ENCODE measurements at places on chromosomes 12 and 14.

GRCh38 chr12:118417942-118418341 is 41.6 kb downstream of the SUDS3 start:
- no peak for DNase-seq

DNA sequence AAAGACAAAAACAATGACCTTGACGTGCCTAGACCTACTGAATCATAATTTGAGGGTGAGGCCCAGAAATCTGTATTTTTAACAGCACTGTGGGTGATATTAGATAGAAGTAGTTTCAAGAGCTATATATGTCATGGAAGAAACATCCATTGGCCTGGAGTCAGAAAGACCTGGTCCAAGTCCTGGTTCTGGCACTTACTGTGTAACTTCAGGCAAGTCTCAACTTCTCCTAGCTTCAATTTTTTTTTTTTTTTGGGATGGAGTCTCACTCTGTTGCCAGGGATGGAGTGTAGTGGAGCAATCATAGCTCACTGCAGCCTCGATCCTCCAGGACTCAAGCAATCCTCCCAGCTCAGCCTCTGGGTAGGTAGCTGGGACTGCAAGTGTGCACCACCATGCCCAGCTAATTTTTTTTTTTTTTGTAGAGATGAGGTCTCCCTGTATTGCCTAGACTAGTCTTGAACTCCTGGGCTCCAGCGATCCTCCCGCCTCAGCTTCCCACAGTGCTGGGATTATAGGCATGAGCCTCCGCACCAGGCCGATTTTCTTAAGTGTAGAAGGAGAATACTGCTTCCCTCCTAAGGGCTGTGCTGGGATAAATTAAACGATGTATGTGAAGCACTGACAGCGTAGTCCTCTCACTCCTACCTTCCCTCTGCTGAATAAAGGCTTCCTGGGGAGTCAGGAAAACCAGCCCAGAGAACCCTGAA is 14.3 kb upstream of the GPX2 start:
- DNase-seq = no peak

DNA sequence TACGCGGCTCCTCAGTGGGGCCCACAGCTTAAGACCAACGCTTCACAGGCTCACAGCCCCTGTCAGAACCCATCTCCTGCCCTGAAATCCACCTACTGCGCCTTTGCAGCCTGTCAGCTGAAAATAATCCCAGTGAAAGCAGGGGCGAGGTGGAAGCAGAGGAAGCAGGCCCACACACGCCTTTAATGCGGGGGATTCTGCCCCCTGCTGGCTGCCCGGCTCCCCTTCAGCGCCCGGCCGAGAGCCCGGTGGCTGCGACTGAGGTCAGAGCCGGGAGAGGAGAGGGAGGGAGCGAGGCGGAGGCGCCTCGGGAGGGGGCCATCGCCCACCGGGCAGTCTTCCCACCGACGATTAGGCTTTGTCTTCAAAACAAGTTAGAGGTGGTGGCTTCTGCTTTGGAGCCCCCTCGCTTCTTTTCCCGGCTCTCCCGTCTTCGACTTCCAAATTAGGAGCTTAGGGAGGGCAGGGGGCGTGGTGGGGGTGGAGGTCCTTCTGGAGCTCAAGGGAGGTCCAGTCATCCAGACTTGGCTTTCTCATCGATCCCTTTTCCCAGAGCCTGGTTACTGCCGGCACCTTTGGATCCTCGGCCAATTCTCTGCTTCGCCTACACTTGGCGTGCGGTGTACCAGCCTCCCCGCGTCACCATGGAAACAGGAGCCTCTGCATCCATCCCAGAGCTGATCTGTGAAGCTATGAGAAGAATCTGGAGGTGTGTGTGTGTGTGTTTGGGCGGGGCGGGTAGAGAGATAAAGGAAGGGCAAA is 25.2 kb upstream of the RND1 start:
- DNase-seq = peak; percentile 82

DNA sequence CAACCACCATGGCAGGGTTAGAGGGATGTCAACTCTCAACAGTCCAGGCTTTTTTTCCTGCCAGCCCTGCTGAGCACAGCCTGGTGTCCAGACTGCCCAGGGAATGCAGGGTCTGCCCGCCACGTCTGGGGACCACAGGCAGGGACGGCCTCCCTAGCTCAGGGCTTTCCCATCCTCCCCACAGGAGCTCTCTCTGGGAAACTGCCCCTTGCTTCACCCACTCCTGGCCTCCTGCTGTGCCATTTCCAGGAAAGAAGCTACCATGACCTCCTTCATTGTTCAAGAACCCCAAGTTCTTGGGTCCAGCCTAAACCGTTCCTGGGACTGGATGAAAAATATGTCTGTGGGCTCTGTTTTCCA is 4.8 kb downstream of the SCNN1A start:
- DNase-seq = no peak

- peak; percentile 92 for DNase-seq
Observed at GRCh38 chr12:62813031-62813829, 121.7 kb downstream of the PPM1H start.

DNA sequence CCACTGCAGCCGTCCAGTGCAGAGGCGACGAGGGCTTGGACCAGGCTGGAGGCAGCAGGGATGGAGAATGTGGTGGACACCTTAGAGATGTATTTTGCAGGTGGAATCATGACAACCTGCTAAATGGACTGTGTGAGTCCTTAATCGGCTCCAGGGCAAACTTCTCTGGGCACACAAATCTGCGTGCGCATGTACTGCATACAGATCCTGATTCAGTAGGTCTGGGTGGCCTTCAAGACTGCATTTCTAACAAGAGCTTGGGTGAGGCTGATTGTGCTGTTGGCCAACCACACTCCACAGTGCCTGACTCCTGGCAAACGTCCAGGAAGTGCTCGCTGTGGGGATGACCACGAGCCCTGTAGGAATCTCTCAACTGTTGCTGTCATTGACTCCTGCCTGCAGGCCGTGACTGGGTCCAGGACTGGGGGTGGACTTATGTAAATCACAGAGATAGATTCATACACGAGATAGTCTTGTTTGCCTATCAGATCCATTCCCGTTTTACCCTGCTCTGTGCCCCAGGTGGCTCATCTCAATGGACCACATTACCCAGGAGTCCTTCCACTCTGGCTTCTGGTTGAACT is 27.2 kb downstream of the JDP2 start:
- no peak for DNase-seq

DNA sequence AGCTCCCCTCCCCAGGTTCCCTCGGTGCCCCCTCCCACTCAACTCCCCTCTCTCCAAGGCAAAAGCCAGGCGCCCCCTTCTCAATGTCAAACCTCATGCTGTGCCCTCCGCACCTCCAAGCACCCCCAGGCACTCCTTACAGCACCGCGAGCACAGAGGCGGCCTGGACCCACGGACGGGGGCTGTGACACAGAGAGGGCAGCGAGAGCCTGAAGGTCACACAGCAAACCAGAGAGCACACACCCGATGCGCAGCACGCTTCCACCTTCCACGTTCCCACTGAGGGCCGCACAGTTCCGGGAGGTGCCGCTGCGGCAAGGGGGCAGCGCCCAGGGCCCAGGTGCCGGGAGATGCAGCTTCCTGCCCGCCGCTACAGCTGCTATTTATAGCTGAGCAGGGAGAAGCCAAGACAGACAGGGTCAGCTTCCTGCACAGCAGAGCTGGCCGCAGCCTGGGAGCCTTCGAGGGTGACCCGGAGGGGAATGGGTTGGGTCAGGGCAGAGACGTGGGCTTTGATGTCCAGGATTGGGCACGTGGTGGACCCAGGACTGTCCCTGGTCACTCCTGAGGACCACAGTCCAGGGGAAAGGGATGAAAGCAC is 12.9 kb downstream of the NCOR2 start:
- no peak for DNase-seq

- peak; percentile 28 for DNase-seq
Observed at GRCh38 chr12:25155022-25155576, 39.9 kb downstream of the DNAI7 start.

DNA sequence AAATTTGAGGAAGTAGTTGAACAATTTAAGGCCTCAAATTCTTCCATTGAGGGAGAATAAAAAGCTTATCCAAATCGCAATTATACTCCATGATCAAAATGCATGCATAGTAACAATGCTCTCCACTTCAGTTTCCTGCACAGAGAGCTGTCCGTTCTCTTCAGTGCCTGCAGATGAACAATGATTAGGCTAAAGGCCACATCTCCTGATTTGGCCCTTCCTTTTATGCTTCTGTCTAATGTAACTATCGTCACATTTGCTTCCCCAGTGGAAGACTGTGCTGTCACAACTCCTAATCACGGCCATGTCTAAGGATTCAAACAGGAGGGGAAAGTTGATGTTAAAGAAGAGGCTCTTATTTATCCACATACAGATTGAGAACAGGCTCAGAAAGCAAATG is 113.6 kb upstream of the NPAS3 start:
- no peak for DNase-seq

- peak; percentile 87 for DNase-seq
Observed at GRCh38 chr14:66495218-66496098, 9.3 kb downstream of the CCDC196 start.

DNA sequence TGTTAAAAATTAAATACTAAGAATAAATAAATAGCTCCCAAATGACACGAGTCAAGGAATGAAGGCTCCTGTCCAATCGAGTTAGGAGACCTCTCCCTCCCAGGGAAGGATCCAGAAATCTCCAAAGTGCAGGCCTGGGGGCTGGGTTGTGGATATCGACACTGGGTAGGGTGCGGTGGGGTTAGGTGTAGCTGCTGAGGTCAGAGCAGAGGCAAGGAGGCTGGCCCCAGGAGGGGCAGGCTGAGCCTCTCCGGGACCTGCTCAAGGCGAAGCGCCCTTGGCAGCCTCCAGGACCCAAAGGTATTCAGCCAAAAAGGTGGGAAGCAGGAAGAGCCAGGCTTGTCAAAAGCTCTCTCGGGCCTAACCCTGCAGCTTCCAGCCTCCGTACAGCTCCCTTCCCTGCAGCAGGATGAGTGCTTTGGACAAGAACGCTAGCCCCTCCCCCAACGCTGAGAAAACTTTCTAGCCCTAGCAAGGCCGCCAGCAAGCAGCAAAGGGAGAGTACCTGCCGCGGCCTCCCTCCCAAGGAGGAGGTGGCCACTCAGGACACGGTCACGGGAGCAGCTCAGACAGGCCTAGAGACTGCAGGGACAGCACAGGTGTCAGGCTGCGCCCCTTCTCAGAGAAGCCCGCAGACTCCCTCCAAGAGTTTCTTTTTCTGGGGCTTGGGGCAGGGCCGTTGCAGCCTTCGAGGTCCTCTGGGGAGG is 3.7 kb upstream of the PNMA1 start:
- peak; percentile 76 for DNase-seq

- DNase-seq = no peak
Observed at GRCh38 chr12:77343291-77343690, 277.9 kb upstream of the E2F7 start.

DNA sequence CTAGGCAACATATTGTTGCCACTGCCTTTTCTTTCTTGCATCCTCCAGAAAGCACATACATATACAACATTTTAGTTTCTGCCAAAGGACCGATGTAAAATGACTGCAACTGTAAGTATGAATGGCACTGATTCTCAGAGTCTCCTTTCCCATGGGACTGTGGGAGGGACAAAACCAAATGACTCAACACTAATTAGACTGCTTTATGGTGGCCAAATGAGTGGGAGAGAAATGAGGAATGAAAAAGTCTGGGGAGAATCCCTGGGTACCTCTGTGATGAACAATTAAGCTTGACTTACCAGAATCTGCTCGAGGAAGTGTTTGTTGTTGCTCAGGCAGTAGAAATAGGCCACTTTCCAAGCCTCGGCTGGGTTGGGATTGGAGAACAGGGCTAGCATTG is 10.1 kb downstream of the ZFYVE26 start:
- no peak for DNase-seq

GRCh38 chr12:43015090-43015737 is 425.7 kb upstream of the PRICKLE1 start:
- no peak for DNase-seq

- no peak for DNase-seq
Observed at GRCh38 chr12:112887550-112887949, 19.2 kb upstream of the OAS1 start.

GRCh38 chr12:123891011-123891410 is 81.6 kb downstream of the CCDC92 start:
- no peak for DNase-seq

- DNase-seq = no peak
Observed at GRCh38 chr12:13546231-13546630, 349.7 kb downstream of the EMP1 start.

DNA sequence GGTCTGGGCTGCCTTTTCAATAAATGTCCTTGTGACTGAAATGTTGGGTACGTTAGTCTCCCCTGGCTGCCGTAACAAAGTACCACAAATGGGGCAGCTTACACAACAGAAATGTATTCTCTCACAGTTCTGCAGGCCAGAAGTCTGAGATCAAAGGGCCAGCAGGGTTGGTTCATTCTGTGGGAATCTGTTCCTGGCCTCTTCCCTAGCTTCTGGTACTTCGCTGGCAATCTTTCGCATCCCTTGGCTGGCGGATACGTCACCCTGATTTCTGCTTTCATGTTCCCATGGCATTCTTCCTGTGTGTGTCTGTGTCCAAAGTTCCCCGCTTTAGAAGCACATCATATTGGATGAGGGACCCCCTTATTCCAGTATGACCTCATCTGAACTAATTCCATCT is 95.8 kb upstream of the NCOR2 start:
- DNase-seq = no peak
